ENCODE measurements at places on chromosomes 12 and 14.
A peak's percentile ranks its signal among the peaks of the same experiment; 100 is the strongest.

DNA sequence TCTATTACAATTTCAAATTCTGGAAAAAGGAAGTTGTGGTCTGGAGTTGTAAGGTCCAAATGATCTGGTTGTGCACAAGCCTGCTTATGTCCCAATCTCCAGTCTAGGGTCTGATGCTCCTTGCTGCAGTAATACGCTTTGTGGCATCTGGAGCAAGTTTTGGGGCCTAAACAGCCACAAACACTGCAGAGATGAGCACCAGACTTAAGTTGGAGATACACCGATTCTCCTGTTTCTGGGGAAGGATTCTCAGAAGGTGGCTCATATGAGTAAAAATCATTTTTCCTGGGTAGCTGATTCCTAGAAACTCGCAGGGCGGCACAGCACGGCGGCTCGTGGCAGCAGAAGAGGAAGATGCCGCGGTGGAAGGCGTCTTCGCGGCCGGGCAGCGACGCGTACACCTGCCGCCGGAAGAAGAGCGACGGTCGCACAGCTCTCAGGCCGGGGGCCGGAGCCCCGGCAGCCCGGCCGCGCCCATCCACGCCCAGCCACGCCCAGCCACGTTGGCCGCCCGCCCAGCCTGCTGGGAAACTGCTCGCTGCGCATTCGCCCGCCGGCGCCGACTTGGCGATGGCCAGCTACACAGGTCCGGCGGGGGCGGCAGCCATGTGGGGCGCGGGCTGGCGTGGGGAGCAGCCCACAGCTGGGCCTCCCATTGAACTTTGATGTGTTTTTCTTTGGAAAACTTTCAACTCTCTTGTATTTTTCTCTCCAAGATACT, 129.0 kb downstream of the ASCL4 start:
- peak; percentile 21 for DNase-seq

GRCh38 chr14:50039734-50040400, 76.5 kb downstream of the VCPKMT start:
- DNase-seq = no peak

DNA sequence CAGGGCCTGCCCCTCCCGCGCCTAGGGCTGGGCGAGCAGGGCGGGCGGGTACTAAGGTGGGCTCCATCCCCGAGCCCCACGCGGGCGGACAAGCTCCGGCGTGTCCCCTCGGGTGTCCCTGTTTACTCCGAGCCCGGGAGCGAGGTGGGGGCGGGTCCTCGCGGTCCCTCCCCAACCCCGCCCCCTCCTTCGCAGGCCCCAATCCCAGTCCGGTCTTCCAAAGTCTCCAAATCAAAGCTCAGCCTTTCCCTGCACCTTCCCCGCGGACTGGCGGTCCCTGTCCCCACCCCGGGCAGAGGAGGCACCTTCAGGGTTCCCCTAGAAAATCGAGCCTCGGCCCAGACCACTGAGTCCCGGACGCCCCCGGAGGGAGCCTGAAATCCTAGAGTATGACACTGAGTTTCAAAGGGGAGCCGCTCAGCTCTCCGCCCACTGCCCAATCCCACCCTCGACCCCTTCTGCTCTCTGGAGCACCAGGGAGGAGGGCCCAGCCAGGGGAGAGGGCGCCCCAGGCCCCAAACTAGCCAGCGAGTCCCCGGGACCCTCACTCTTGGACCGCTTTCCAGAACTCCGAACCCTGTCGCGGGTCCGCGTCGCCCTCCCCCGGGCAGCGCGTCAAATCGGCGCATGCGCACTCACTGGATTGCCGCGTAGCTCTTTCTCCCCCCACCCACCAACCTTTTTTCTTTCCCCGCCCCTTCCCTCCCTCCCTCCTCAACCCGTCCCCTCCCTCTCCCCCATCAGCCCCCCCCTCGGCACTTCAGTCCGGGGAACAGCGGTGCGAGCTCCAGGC, at the start of gene LRP1:
TSS of gene LRP1 (plus strand) at position 758 of the 793 bp plus-strand sequence. CDS start 482 bp downstream, outside the sequence.
- peak; percentile 51 for DNase-seq

DNA sequence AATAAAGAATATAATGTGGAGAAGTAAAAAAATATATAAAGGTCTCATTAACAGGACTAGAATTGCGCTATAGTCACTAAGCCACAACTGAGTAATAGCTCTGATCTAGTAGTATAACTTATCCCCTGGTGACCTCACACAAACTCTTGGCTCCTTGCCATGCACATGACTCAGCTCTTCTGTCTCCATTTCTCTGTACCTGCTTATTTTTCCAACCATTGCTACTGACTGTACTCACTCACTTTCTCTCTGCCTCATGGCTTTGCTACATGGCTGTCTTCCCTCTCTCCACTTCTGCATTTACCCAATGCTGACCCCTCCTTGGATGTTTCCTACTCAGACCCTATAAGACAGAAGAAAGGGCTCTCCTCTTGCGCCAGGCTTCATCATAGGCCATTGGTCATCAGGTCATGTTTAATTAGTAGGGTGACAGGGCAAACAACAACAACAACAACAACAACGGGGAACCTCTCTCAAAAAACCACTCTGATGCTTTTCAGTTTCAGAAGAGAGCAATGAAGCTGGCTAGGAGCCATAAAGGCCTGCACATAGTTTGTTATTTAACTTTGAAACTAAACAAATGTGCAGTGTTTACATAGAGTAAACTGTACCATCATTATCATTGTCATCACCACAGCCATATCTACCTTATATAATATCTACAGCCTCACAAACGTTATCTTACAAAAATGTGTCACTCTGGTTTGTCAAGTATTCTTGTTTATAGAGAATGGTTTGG, 25.6 kb upstream of the KRAS start:
- DNase-seq = no peak

DNA sequence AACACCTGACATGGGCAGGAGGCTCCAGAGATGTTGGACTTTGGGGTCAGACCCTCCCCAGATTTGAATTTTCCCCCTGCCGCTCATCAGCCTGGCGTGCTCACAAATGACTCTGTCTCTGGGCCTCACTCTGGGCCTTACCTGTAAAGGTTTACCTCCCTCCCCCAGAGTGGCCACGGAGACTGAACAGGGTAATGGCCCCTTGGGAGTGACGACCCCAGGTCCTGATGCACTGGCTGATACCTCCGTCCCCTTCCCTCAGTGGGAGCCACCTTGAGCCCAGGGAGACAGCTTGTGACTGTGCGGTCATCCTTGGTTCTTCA, 7.0 kb downstream of the SLC25A29 start:
- DNase-seq = no peak

GRCh38 chr14:92224358-92224954, 98.5 kb upstream of the SLC24A4 start:
- no peak for DNase-seq

DNA sequence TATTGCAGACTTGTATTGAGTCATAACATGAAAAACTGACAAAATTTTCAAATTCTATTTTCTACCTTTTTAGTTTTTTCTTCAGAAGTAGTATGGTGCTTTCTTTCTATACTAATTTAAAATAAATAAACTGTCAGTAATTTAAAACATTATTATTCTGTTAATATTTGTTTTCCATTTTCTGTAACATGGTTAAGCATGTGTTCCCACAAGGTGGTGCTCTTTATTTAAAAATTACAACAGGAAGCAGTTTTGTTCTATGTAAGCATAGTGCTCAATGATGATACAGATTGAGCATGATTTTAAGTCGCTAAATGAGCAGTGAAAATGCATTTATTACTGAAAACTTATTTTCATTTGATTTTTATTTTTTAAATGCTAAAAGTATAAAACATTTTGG, 114.6 kb downstream of the PPFIA2 start:
- peak; percentile 25 for DNase-seq

- DNase-seq = no peak
Observed at GRCh38 chr14:61320806-61321384, 484 bp upstream of the PRKCH start.

- no peak for DNase-seq
Observed at GRCh38 chr12:89829434-89829975, 120.9 kb upstream of the ATP2B1 start.

GRCh38 chr14:40413136-40413535, 980.9 kb upstream of the FBXO33 start:
- no peak for DNase-seq

DNA sequence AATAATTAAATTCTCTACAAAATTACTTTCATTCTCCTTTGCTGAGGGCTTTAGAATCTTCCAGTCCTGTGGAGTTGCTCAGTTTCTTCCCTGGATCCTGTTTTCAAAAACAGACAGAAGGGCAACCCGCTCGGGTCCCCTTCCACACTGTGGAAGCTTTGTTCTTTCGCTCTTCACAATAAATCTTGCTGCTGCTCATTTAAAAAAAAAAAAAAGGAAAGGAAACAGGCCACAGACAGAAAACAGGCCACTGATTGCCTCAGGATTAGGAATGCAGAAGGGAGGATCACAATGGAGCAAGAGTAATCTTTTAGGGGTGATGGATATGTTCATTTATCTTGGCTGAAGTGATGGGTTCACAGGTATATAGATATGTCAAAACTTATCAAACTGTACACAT, 29.5 kb upstream of the HIGD1C start:
- no peak for DNase-seq

DNA sequence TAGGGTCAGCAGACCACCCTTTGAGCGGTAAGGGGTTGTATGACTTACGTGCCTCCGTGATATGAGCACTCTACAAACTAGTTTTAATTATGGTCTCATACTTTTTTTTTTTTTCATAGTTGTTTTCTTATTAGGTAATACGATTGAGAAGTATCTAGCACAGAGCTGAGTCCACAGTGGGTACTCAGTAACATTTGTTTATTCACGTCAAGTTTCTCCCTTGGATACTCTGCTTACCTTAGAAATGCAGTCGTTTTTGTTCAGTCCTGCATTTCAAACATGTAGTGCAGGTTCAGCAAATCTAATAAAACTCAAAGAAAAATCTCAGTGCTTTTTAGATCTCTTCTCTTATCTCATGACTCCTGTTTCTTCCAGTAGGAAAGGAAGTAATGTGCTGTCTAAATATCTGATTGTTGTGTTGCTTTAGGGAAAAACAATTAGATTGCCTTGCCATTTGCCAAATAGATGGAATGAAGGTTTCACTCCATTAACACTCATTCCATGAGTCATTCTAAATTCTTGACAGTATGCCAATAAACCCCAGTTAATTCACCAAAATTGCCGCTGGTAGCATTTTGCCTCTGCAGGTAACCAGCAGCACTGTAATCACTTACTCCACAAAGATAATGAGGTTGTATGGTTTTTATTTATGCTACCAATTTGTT, 118.9 kb downstream of the PTCSC3 start:
- DNase-seq = no peak

DNA sequence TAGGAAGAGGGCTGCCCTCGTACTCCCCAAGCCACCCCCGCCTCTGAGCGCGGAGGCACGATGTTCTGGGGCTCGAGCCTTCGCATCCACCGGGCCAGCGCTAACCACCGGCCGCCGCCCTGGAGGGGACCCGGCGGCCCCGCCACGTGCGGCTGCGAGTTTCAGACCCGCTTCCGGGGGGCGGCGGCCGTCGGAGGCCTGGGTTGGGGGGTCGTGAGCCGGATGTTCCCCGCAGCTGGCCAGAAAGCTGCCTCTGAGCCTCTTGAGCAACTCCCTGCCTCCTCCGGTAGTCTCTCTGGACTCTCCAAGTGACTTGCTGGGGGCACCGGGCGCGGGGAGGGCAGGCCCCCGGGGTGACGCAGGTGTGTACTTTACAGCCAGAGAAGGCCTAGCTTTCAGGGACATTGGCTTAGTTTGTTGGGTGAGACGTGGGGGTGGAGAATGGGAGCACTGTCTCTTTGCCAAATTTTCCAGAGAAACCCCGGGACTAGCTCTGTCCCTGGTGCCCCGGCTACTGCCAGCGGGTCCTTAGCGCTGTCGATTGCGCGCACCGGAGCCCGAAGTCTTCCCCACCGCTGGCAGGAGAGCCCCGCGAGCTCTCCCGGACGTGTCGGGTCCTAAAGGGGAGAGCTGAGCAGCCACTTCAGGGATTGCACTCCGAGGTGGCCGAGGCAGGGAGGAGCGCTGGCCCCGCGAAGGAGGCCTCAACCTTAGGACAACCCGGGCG, 15.6 kb downstream of the OTX2 start:
- DNase-seq = no peak

- DNase-seq = no peak
Observed at GRCh38 chr12:104455578-104456416, 951 bp upstream of the CHST11 start.

DNA sequence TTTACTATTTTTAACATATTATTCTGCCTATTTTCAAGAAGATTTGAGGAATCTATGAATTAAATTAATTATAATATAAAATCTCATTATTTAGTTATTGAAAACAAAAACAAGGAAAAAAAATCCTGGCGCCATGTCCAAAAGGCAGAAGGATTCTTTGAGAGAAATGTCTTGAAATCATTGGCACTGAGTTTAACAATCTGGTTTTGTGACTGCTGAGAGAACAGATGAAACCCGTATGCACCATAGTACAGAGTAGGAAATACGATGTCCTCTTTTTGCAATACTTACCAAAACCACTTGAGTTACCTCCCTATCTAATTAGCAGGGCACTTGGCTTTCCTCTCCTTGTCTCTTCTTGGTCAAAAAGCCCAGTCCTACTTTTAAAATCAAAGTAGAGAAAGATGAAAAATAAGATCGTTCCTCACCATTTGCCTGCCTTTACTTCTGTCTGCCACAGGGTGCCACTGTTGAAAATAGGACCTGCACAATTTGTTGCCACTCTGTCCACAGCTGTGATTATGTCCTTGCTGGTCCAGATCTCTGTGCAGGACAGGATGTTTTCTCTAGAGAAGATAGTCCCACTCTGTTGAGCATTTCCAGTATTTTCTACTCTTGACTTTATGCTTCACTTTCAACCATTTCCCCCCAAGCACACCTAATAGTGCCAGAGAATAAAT, 179.7 kb downstream of the PDZRN4 start:
- no peak for DNase-seq

- no peak for DNase-seq
Observed at GRCh38 chr14:84825481-84826251, 704.3 kb upstream of the FLRT2 start.

DNA sequence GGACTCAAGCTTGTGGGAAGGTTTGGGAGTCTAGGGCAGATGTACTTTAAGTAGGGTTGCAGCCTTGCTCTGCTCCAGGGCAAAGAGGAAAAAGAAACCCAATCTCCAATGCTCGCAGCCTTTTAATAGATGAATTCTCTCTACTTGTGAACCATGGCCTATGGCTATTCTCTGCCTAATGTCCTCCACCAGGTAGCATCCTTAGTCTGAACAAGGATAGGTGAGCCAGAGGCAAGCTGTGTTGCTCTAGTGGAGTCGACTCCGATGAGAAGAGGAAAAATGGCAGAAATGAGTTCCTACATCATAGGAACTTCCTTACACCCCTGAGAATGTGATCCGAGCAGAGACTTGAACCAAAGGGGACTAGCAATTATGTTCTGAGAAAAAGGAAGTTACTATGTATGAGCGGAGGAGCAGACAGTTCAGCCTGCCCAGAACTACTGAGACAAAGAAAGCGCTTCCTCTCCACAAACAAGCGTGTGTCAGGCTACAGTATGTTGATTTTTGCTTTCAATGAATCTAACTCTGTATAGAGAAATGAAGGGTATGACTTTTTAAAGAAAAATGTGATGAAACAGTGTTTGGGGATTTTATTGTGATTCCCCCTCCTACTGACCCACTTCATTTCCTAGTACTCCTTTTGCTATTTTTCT, 153.6 kb upstream of the ARID2 start:
- no peak for DNase-seq

GRCh38 chr12:93198086-93198485, 179.6 kb upstream of the NUDT4 start:
- DNase-seq = no peak
